Stimulated activated CD4-positive, alpha-beta T cell treated with anti-CD3 and anti-CD28 coated beads, TNF-alpha, amount 100 ng/mL, for 1 hour (primary cell): ENCODE measurements at places on chromosomes 6 and 20.

- DNase-seq: no peak
Observed at GRCh38 chr6:145621776-145622175, 113.5 kb downstream of the EPM2A start.

DNA sequence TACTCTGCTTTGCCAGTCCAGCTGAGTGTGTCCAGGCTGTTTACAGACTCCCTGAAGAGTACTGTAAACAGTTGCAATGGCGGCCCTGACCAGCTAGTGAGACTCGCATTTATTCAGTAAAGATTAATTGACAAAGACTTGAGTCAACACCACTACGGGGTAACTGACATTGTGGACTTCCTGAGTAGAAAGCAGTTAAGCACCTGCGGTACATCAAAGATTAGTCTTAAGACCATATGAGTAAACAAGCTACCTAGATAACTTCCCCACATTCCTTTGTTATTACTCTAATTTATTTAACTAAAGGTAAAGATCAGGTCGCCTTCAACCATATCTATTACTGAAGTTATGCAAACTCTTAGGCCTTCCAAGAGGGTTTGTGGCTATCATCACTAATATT is 12.6 kb downstream of the VPS52 start:
- DNase-seq: no peak

GRCh38 chr6:35543459-35544193 is 30.9 kb upstream of the TULP1 start:
- no peak for DNase-seq

- no peak for DNase-seq
Observed at GRCh38 chr6:138430361-138431145, 26.5 kb downstream of the HEBP2 start.

DNA sequence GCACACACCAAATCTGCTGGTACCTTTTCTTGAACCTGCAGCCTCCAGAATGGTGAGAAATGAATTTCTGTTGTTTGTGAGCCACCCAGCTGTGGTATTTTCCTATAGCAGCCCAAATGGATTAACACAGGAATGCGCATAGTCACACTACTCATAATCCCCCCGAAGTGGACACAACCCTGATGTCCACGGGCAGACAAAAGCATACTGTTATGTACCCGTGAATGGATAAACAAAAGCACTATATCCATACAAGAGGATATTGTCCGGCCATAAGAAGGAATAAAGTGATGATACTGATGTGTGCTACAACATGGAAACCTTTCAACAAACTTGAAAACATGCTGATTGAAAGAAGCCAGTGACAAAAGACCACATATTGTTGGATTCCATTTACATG is 25.1 kb upstream of the RPP40 start:
- DNase-seq: no peak

GRCh38 chr6:45084257-45084656 is 243.9 kb upstream of the RUNX2 start:
- DNase-seq: no peak

DNA sequence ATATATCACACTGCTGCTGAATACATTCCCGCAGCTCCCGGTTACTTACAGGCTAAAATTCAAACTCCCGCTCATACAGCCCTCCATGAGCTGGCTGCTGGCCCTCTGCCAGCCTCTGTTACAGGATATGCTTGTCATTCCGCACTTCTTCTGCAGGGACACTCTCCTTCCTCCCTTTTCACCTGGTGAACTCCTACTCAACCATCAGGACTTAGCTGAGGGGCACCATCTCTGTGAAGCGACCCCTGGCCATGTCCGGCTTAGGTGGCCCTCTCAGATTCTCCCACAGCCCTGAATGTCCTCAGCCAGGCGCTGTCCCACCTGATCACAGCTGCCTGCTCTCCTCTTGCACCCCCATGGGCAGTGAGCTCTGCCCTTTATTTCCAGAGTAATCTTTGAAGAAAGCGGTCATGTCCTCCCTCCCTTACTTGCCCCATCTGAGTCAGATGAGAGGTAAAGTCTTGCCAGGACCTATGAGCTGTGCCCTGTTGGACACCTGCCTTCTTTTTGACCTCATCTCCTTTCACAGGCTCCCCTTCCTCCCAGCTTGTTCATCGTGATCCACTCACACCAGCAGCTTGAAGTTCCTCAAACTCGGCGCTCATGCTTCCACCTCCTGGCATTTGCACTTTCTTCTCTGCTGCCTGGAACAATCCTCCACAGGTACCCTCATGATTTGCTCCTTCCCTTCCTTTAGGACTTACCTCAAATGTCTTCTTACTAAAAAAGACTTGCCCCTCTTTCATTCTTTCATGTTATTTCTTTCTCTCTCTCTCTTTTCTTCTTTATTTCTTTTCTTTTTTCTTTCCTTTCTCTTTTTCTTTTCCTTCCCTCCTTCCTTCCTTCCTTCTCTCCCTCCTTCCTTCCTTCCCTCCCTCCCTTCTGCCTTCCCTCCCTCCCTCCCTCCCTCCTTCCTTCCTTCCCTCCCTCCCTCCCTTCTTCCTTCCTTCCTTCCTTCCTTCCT is 5.6 kb downstream of the CYP24A1 start:
- DNase-seq: no peak

DNA sequence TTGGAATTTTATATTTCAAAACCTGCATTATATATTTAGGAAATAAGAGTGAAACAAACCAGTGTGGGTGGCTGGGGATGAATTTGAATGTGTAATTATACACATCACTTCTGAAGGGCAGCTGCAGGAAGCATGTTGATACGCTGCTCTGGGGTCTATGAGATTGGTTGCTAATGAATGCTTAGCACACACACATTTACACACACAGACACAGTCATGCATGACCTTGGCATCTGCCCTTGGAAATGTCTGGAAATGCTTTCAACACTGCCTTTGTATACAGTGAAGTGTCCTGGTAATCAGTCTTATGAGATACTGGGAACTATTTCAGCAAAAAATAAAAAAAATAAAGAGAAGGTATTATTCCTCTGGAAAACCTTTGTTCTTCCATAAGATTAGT is 83.4 kb downstream of the ELOVL4 start:
- no peak for DNase-seq

DNA sequence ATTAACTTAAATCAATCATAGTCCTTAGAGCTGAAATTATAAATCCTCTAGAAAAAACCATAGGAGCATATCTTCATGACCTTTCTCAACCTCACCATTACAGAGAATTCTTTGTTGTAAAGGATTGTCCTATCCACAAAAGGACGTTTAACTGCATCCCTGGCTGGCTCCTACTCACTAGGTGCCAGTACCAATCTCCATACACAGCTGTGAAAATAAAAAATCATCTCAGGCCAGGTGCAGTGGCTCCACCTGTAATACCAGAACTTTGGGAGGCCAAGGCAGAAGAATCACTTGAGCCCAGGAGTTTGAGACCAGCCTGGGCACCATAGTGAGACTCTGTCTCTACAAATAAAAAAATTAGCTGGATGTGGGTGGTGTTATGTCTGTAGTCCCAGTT is 89.9 kb downstream of the PDSS2 start:
- no peak for DNase-seq

- DNase-seq: no peak
Observed at GRCh38 chr6:98944168-98944567, 3.6 kb downstream of the FBXL4 start.

DNA sequence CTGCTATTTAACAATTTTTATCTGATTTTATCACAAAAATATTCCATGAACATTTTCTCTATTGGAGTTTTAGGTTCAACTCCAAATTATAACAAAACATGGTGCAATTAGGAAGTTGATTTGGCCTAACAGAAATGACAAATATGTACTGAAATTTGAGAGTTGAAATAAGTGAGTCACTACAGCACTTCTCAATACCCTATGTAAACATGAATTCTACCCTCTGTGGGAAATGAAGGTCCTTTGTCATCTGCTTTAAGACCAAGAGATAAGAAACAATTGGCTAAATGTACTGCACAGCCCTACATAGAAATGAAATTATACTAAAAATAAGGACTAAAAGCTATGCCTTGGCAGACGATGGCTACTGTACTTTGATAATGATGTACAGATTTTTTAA is 86.2 kb upstream of the BEND6 start:
- DNase-seq: no peak

DNA sequence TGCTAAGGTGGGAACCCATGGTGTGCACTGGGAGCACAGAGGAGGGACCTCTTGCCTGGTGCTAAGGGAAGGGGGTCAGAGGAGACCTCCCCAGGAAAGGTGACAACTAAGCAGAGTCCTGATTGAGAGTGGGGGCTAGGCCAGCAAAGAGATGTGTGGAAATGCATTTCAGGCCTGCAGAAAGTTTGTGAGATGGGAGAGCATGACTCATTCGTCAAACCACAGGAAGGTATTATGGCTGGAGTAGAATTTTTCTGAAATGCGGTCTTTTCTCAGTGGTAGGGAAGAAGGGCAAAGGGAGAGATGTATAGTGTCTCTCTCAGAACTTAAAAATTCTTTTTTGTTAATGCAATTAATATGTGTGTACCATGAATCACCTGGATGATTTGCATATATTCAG is 23.6 kb upstream of the EDN1 start:
- DNase-seq: no peak

GRCh38 chr6:14060971-14061370 is 56.6 kb upstream of the CD83 start:
- no peak for DNase-seq

GRCh38 chr6:154558513-154558912 is 48.0 kb upstream of the CNKSR3 start:
- DNase-seq: no peak

DNA sequence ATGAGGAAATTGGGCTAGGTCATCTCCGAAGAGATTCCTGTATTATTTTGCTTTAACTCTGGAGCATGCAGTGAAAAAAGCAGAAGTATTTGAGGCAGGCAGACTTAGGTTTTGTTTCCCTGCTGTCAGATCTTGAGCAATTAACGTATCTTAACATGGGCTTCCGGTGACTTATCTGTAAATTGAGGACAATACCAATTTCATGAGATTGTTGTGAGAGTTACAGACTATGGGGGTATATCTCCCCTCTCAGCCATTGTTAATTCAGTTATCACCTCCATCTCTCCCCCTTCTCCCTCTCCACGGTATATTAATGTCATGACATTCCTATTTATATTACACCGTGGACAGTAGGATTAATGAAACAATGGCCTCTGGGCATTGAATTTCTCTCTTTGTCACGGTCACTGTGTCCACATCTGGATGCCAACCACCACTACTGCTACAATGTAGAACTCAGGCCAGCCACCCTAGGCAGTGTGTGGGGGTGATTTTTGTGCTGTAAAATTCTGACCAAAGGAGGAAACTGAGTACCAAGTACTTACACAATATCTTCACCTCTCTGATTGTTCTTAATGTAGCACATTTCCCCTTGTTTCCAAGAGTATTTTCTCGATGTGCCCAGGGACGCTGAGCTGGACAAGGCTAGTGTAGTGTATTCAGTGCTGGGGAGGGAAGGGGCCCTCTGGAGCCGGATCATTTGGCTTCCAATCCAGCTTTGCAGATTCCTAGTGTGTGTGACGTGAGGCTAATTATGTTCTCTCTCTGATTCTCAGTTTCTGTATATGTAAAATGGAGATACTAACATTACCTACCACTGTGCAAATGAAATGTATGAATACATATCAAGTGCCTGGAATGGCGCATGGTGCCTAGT is 77.2 kb downstream of the GCNT2 start:
- no peak for DNase-seq

- DNase-seq: no peak
Observed at GRCh38 chr6:134317471-134318131, at the start of gene SGK1. SGK1 (minus strand) TSS chr6:134318112; CDS start chr6:134317460, 652 bp downstream.
